Uterus (tissue), 4 donors: ENCODE measurements at places on chromosomes 7 and 10.

DNA sequence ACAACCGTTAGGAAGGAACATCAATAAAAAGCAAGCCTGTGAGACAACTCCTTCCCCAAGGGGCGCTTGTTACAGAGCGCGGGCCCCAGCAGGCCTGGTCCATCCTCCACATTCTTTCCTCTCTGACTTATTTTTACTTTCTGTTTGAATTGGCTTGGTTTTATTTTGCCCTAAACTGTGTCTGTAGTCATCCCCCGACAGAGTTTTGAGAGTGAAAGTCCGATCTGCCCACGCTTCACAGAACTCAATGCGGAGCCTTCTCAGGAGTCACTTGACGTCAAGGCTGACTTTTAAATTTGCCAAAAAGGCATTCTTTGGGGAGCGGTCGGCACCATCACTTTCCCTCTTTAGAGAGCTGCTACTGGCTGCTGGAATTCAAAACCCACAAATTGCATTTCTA lies 150.1 kb upstream of the KLF6 start:
- peak; percentile 63 for DNase-seq

DNA sequence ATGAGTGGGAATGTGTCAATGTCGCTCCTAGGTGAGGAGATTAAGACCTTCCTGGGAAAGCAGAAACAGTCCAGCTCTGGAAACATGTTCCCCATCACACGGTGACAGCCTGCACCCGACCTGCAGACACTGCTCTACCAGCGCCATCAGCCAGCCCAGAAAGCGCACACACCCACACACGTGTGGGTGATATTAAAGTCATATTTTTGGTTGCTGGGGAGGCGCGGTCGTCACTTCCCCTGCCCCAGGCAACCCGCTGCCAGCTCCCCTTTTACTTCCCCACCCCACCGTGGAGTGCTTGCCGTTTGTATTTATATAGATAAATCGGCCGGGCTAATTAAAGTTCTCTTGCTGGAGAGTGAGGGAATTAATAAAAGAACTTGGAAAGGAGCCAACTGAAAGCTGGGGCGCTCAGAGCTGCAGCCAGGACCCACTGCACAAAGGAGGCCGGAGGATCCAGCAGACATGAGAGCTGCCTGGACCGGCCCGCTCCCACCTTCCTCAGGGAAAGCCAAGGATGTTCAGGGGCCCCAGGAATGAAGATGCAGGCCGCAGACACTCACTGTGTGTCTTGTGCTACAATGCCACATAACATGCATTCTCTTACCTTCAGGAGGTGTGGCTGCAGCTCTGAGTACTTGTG lies 145.2 kb upstream of the UNC5B start:
- no peak for DNase-seq

DNA sequence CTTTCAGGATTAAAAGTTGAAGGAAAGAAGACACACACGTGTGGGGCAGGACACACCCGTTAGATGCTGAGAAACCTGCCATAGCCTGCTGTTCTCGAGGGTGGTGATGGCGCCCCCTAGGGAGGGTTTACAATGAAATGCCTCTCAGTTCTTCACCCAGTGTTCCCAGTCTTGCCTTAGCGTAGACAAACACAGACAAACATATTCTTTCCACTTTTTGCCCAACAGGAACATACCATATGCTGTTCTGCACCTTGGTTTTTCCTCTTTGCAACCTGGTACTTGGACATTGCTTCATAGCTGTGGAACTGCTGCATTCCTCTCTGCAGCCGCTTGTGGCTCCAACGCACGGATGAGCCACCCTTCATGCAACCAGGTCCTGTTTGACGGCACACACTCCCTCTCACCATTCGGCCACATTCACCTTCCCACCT lies 23.3 kb upstream of the HSPA12A start:
- DNase-seq, result no peak

GRCh38 chr7:150949971-150950491 lies 28.1 kb downstream of the KCNH2 start:
- DNase-seq, result peak; percentile 6

DNA sequence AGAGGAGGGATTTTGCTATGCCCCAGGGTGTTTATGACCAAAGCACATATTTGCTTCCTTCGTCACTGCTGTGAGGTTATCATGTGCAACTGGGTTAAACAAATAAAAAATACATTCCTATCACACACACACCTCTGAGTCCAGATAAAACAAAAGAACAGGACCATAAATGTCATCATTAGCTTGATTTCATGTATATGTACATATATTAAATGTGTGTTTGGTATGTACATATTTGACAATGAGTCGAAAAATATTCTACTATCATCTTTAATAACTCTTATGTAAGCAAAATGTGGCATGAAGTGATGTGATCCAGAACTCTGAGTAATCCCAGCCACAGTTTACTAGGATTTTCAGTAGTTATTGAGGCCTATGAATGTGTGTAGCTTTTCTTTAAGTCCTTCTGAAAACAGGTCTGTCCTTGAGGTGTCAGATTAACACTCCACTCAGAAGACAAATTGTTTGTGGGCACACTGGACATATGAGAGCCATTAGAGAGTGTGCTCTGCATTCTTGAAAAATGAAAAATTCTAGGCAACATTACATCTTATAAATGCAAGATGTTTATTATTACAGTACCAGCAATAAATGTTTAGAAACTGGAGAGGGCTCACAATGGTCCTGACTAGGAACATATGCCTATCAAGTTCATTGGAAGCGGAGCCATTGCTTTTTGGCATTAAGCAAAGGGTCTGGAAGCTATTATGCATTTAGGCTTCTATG lies 335.1 kb upstream of the SEMA3A start:
- DNase-seq, result no peak

DNA sequence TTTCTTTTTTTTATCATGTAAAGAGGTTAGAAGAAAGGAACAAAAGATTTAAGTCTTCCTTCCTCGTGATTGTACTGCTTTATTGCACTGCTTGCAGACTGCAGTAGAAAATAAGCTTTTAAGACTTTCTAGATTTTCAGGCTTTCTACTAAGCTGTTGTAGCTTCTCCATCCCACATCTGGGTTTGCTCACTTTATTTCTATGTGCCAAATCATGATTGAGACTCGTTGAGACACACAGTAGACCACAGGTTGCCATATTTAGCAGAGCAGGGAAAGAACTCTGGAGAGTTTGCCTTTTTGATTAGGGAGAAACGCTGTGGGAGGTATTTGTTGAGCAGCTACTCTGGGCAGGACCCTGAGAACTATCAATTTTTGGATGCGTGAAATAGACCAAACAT lies 89.2 kb upstream of the BTBD16 start:
- no peak for DNase-seq

DNA sequence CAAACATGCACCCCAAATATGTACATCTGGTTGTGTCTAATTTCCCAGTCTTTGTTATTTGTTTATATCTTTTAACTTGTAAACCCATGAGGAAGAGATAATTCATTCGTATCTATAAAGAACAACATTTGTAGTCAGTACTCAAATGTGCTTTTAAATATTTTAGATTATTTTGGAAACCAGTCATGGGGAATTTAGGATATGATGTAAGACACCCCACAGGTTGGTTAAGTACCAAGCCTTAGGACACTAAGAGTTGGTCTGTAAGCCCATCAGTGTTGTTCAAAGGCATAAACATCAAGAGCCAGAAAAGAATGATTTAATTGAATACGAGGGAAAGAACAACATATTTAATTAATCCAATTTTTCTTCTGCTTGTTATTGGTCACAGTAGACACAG lies 421.1 kb upstream of the SEMA3C start:
- DNase-seq, result no peak

GRCh38 chr10:59362144-59362958 lies at the start of gene FAM13C:
Gene FAM13C, minus strand, starts transcription at chr10:59362549. Its CDS starts 89 bp downstream, at chr10:59362460.
- DNase-seq, result peak; percentile 49

DNA sequence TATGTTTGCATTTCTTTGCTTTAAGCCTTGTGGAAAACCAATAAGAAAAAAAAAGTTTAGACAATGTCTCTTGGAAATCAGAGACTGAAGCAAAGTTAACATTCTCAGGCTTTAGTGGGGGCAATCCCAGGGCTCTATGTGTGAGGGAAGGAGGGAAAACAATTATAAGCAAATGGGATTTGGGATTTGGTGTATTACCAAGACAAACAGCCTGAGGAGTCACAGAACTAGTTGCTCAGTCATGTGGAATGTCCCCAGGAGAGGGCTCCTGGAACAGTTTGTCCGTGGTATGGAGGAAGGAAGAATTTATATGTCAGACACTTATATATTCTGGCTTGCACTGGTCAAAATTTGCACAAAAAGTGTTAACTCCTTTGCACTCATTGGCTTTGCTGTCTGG lies 562.9 kb upstream of the TPK1 start:
- no peak for DNase-seq

DNA sequence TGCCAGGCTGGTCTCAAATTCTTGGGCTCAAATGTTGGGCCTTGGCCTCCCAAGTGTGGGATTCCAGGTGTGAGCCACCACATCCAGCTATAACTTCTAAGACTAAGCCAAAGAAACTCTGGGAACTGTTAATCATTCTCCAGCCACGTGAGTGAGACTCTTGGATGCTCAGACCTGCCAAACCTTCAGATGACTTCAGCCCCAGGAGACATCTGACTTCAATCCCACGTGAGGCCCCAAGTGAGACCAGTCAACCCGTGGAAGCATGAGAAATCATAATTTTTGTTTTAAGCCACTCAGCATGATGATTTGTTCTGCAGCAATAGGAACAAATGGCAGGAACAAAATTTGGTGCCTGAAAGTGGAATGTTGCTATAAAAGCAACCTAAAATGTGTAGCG lies 4.3 kb upstream of the PCBD1 start:
- DNase-seq, result no peak

GRCh38 chr7:159027789-159028507 lies 116.7 kb downstream of the VIPR2 start:
- DNase-seq, result no peak

- no peak for DNase-seq
These were observed 89.5 kb upstream of the ANKRD30A start for GRCh38 chr10:37035853-37036252.

- no peak for DNase-seq
These were observed 12.7 kb downstream of the HIPK2 start for GRCh38 chr7:139765143-139765542.

GRCh38 chr10:10132009-10132408 lies 885.7 kb upstream of the CELF2 start:
- DNase-seq, result no peak

- DNase-seq, result no peak
These were observed 134.9 kb upstream of the ADARB2 start for GRCh38 chr10:1872151-1872726.

GRCh38 chr10:17109475-17110207 lies 20.0 kb downstream of the CUBN start:
- DNase-seq, result no peak

DNA sequence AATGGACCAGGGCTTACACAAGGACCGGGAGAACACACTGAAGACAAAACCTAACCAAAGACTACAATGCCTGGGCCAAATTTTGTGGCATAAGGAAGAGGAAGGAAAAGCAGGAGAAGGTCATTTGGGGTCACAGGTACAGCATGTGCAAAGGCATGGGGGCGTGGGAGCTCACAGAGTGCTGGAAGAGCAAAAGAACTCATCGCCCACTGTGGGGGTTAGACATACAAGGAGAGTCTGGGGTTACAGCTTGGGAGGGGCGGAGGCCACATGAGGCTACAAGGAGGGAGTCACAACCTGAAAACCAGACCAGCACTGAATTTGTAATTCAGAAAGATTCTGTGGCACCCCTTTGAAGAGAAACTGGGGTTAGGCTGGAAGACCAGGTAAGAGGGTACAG lies 9.7 kb downstream of the PUS7 start:
- DNase-seq, result no peak

GRCh38 chr7:101397243-101397642 lies 34.6 kb downstream of the COL26A1 start:
- no peak for DNase-seq

- no peak for DNase-seq
These were observed 100.8 kb upstream of the ARHGAP21 start for GRCh38 chr10:24824536-24824935.

GRCh38 chr10:85557077-85557476 lies 809.5 kb downstream of the GRID1 start:
- no peak for DNase-seq

DNA sequence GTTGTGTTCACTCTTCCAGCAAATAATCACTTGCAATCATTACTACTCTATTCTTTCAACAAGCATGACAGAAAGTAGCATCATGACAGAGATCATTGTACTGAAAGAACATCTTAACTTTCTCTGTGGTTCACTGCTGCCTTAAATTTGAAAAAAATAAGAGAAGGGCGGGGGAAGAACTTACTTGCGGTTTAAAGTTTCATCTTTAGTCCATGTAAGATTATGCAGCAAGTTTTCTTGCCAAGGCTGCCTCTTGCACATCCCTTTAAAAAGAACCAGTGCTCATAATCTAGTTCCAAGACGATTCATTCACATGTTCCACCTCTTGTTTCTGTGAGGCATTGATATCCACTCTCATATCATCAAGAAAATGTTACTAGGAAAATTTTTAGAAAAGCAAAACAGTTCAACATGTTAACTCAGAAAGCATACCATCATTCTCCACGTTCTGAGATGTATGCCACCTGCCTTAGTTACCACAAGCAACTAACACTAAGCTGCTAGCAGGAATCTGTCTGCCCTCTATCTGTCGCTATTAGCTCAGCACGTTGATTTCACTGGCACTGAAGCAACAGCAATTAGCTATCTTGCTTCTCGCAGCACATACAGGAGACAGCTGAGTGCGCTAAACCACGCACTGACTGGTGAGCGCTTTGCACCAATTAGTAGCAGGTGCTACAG lies at the start of gene PCDH15:
Gene PCDH15, minus strand, starts transcription at position 491 of the 681 bp plus-strand sequence. CDS start 136,969 bp downstream, outside the sequence.
- no peak for DNase-seq

DNA sequence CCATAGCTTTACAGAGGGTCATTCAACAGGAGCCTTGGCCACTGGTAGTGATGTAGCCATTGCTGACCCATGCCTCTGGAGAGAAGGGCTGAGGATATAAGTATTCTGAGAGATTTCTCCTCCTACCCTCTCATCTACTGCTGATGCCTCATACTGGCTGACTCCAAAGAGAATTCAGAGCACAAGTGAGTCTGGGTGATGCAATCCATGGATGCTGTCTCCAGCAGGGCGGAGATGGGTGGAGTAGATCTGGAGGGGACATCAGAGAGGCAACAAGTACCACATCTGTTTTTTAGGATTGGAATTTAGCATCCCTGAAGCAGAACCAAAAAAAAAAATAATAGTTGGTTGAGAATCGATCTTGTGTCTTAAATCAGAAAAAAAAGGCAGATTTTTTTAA lies 705.7 kb upstream of the CELF2 start:
- no peak for DNase-seq

GRCh38 chr10:75401569-75402485 lies at the start of gene ZNF503:
Gene ZNF503, minus strand, starts transcription at chr10:75401764. Its CDS starts 345 bp downstream, at chr10:75401419.
- DNase-seq, result peak; percentile 98

GRCh38 chr10:104802941-104803340 lies 161.9 kb downstream of the SORCS3 start:
- no peak for DNase-seq

DNA sequence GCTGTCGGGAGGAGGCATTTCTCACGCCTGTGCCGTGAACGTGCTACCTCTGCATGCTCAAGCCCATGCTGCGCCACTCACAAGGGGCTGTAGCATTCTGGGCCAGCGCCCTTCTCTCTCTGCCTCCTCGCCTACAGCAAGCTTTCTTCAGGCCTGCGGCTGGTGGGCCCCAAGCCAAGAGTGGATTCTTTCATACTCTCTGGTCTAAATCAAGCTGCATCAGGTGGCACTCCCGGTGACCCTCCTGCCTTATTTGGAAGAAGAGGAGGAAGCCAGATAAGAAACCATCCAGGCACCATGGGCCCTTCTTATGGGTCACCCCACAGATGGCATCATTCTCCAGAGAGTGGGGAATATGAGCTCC lies 86.7 kb upstream of the DUSP5 start:
- peak; percentile 59 for DNase-seq

- no peak for DNase-seq
These were observed 142.6 kb upstream of the TMEM196 start for GRCh38 chr7:19916046-19916445.
